ENCODE measurements at places on chromosomes 1 and 21.

GRCh38 chr1:68269637-68270430 is 37.5 kb upstream of the WLS start:
- no peak for DNase-seq

- DNase-seq: no peak
Measured at GRCh38 chr21:14675774-14676530, 129.8 kb upstream of the SAMSN1 start.

- DNase-seq: no peak
Measured at GRCh38 chr21:44425895-44426662, 29.2 kb upstream of the LRRC3 start.

- DNase-seq: no peak
Measured at GRCh38 chr1:38614861-38615260, 244.7 kb downstream of the RRAGC start.

GRCh38 chr1:225881081-225881958 is 860 bp downstream of the TMEM63A start:
- DNase-seq: no peak

DNA sequence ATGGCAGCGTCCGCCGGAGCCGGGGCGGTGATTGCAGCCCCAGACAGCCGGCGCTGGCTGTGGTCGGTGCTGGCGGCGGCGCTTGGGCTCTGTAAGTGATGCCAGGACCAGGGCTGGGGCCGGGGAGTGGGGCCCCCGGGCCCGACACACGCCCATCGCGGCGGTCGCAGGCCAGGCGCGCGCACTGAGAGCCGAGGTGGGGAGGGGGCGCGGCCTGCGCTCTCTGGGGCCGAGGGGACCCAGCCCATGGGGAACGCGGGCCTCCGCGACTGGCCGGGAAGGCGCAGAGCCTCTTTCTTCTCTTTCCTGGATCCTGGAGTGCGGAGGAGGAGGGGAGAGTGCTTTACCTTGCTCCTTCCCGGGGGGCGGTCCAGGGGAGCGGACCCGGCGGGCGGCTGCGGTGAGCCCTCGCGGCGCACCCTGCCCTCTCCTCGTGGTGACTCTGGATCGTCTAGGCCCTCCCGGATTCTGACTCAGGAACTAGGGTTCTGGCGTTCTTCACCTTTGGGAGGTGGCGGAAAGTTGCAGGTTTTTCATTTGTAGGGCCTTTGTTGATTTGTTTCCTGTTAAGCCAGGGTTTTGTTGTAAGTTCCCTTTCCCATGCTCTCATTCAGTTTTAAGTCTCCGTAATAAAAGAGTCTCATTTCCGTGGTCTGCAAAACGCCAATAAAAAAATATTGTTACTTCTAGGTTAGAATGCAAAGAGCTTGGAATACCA is 529 bp downstream of the MPZL1 start:
- no peak for DNase-seq

- no peak for DNase-seq
Measured at GRCh38 chr1:231781892-231782291, 155.3 kb downstream of the DISC1 start.

DNA sequence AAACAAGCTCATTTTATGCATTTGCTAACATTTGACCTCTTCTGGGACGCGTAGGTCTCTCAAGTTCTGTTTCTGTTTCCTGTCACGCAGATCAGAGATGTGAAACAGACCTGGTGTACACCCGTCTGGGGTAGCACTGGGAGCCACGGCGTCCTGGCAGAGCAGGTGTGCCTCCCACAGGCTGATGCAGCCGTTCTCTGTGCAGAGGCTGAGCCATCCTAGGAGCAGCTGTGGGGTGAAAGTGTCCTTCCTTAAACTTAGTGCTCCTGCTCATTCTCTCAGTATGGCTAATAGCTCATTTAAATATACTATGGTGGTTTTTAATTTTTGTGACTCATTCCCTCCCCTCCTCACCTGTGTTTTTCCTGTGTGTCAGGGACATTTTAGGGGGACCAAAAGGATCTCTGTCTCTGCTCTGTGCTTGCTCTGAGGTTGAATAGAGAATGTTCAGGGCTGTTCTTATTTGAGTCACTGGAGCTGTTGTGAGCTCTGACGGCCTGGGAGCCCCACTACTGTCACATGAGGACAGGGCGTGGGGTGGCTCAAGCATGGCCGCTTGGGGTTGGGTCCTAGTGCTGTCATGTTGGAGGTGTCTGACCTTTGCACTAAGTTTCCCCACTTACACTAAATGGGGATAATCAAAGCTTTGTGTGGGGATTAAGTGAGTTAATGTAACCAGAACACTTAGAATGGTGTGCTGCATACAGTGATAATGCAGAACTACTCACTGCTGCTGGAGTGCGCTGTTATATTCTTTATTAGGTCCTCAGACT is 43.0 kb downstream of the GALNT2 start:
- DNase-seq: no peak

DNA sequence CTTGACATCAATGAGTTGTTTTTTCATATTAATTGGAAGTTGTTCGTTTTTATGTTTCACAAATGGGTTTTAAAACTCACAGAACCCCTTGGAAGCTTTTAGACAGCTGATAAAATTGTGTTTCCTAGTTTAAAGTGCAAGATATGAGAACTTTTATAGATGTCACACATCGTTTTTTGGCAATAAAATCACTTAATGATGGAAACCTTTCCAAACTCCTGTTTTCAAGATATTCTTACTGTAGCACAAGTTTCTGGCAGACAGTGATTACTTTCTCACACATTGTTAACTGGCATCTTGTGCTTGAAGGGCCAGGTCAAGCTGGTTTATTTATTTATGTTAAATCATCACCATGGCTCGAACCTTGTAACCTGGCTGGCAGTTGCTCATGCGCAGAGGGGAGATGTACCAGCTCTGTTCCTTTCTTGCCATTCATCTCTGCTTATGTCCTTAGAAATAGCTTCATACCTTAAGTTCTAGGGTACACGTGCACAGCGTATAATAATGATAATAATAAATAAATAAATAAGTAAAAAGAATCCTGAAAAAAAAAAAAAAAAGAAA is 10.2 kb upstream of the RCAN1 start:
- DNase-seq: no peak

DNA sequence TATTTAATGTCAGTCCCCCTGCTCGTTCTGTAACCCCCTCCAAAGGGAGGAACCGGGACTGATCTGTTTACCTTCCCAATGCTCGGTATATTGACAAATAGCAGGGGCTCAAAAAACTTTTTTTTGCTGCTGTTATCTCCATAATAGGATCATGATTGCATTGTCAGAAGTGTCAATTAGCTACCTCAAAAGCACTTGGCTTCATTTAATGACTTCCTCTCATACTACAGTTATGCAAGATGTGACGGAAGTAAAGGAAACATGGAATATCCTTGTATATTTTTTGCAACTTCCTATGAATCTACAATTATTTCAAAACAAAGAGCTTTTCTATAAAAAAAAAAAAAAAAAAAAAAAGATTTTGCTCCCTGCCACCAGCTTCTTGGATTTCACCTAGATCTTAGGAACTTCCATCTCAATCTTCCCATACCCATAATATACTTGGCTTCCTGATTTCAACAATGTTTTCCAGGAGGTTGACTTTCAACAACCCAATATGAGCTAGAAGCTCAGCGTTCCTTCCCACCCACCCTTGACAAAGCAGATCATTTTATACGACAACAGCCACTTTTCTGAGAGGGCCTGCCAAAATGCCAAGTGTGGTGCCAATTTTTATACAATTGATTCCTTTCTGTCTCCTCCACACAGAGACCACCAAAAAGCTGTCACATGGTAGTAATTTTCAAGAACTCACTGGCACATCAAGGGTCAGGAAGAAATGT is 71.7 kb downstream of the SETD4 start:
- no peak for DNase-seq

DNA sequence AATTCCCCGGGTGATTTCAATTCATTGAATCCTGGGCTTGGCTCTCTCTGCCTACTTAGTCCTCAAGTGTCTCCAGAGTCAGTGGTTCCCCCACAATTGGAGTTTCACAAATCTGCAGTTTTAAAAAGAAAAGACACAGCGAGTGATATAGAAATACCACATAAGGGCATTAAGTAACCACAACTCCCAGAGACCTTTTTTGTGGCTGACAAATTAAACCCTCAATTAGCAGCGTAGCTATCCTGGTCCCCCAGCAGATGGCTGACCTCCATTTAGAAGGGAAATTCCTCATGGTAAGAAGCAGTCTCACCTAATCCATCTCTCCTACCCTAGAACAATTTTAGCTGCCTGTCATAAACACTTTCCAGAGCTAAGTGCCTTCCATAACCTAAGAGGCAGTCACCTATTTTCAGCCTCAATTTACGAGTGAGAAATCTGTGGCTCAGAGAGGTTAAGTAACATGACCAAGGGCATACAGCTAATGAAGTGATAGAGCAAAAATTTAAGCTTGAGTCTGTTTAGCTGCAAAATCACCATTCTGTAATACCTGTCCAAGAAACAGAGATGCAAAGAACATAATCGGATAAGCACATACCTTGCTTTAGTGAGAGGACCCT is 56.0 kb upstream of the NBPF3 start:
- no peak for DNase-seq

DNA sequence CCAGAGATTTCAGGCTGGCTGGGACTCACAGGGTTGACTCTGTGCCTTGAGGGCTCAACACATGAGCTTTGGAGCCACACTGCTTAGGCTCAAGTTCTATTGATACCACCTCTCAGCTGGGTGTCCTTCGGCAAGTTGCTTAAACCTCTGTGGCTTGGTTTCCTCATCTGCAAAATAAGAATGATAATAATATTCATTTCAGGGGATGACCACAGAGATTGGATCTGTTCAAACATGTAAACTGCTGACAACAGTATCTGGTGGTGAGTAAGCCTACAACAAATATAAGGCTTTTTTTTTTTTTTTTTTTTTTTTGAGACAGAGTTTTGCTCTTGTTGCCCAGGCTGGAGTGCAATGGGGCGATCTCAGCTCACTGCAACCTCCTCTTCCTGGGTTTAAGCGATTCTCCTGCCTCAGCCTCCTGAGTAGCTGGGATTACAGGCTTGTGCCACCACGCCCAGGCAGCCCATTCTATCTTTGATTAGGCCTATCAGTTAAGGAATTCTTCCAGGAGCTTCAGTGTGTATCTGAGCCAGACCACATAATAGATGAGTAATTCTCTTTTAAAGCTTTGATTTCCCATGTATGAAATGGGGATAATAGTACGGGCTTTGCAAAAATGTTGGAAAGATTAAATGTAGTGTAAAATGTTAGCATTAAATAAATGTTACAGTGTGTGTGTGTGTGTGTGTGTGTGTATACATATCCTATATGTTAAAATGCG is 437.6 kb downstream of the PRDM2 start:
- no peak for DNase-seq

GRCh38 chr1:65259816-65260215 is 49.5 kb upstream of the DNAJC6 start:
- DNase-seq: no peak

GRCh38 chr1:36450919-36451305 is 661 bp upstream of the OSCP1 start:
- DNase-seq: no peak

- no peak for DNase-seq
Measured at GRCh38 chr1:2441746-2442145, 29.4 kb upstream of the PEX10 start.

GRCh38 chr1:95407131-95407885 is 173.3 kb downstream of the RWDD3 start:
- peak; percentile 82 for DNase-seq

DNA sequence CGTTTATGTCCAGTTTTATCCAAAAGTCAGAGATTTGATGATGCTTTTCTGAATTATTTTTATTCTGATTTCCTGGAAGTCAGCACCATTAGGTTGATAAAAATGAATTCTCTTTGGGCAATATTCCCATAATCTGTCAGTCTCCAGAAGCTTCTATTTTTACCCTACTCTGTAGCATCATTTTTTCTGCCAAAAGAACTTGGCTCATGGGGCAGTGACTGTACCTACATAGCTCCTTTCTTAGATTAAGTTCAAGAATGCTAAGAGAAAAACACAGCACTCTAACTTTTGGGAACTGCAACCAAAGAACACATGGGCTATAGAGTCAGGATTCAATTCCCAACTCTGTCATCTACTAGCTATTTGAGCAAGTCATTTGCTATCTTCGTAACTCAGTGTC is 152.9 kb downstream of the BARHL2 start:
- no peak for DNase-seq

GRCh38 chr1:11031624-11032262 is 15.3 kb downstream of the MASP2 start:
- DNase-seq: no peak

- no peak for DNase-seq
Measured at GRCh38 chr1:162629651-162630050, 2.6 kb upstream of the DDR2 start.

- no peak for DNase-seq
Measured at GRCh38 chr1:4053774-4054173, 153.7 kb upstream of the C1orf174 start.

- no peak for DNase-seq
Measured at GRCh38 chr1:248923352-248924338, 17.6 kb downstream of the PGBD2 start.

DNA sequence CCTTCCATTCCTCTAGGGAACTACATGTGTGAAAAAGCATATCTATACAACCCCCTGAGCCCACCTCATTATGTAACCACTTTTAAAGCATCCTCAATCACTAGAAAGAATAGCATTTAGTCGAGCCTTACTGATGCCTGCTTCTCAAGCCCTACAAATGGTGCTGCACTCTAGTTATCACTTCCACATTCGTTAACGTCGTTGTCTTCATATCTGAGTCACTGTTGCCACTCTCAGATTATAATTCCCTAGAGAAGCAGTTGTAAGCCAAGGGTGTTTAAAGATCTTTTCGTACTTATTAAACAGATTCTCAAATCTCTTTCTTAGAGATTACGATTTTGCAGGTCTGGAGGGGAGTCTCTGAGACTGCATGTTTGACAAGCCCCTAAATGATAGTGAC is 16.5 kb downstream of the ATP1B1 start:
- DNase-seq: no peak

- no peak for DNase-seq
Measured at GRCh38 chr1:26570287-26570686, 40.7 kb downstream of the RPS6KA1 start.

DNA sequence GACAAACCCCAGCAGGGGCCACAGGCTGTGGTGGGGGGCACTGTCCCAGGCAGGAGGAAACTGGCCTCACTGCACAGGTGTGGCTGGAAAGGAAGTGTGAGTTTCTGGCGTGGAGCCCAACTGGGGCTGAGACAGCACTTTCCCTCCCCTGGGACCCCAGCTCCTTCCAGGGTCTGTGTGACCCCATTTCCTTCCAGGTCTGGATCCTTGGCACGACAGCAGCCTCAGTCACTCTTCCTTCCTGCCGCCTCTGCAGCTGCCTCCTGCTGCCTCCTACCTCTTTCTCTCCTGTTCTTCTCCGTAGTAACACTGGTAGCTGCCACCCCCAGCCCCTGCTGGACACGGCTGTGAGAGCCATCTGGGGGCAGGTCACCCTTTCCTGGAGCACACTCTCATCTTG is 88.0 kb downstream of the SIK1 start:
- no peak for DNase-seq

DNA sequence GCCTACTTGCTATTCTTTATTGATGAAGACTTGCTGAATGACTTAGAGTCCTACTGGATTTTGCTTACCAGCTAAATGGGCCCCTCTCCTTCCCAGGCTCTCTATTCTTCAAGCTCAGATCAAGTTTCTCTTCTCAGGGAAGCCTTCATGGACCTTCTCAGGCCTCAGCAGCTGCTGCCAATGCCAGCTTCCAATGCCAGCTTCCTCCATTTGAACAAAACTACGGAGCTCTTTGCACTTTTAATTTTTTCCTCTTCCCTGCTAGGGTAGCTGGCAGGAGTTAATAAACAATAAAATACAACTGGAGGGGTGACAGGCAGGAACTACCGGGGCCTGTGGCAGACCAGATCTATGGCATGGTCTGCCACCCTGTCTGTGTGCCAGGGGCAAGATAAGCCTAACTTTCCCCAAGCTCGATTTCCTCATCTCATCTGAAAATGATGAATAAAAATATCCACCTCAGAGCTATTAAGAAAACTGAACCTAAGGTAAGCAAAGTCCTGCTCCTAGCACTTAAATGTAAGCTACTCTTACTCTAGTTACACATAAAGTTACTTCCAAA is 995 bp upstream of the IPO13 start:
- DNase-seq: no peak
